Activated T-helper 2 cell treated with anti-CD3 and anti-CD28 coated beads, Interferon-gamma antibody, Interleukin-2, Interleukin-4, amounts not matched to agents 10 μg/mL and 5 μg/mL and 100 μg/mL, durations not matched to agents 14 hours and 24 hours and 36 hours (primary cell): ENCODE measurements at places on chromosomes 3 and 15. TPM values are rescaled to one million over a fixed set of nuclear protein-coding genes. Genes with fewer than 3 reads are reported as not detected.

GRCh38 chr3:4812591-4812990 lies 166.6 kb upstream of the BHLHE40 start:
- H3K4me1 ChIP-seq = peaks cover 43% of the 10 kb centered on the region
- H3K27ac ChIP-seq = no peak overlapping the region
- H3K4me3 ChIP-seq = no peak overlapping the region
- H3K36me3 ChIP-seq = peaks cover 84% of the 10 kb centered on the region
- no peaks in the 10 kb centered on the region for H3K27me3 ChIP-seq

Gene GOLGA8H
- 0.37 and 0.76 TPM in 2 replicates for total RNA-seq

GRCh38 chr15:26937134-26937533 lies 33.8 kb upstream of the GABRG3 start:
- H3K4me1 ChIP-seq = no peaks in the 10 kb centered on the region
- H3K27ac ChIP-seq = no peak overlapping the region
- H3K36me3 ChIP-seq = no peaks in the 10 kb centered on the region
- H3K4me3 ChIP-seq = no peak overlapping the region

GRCh38 chr3:30122359-30122758 lies 484.0 kb upstream of the TGFBR2 start:
- peaks cover 6% of the 10 kb centered on the region for H3K27me3 ChIP-seq
- no peak overlapping the region for H3K4me3 ChIP-seq
- H3K27ac ChIP-seq = no peak overlapping the region
- no peaks in the 10 kb centered on the region for H3K4me1 ChIP-seq

Gene SLC26A6
- total RNA-seq = 85.1 and 89.6 TPM in 2 replicates

DNA sequence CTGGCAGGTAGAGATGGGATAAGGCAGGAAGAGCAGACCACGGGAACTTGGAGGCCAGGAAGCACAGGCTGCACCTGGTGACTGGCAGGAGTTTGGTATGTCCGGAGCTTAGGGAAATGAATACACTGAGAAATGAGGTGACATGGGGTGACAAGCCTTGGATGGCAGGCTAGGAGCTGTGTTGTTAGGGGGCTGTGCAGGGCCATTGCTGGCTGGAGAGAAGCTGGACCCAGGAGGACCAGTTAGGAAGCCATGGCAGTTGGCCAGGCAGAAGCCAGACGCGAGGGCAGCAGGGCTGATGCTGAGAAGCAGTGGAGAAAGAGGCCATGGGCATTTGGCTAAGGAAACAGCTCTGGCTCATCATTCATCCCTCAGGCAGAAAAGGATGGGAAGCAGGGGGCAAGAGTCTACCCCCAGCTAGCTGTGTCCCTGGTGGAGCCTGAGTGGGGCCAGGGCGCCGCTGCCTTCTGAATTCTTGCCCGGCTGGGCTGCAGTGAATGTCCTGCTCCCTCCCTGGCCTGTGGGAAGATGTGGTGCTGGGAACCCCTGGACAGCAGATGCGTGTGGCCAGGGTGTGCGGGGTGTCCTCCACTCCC lies 255.8 kb downstream of the FAM43A start:
- no peak for DNase-seq
- H3K27me3 ChIP-seq = no peaks in the 10 kb centered on the region
- H3K4me1 ChIP-seq = no peaks in the 10 kb centered on the region

DNA sequence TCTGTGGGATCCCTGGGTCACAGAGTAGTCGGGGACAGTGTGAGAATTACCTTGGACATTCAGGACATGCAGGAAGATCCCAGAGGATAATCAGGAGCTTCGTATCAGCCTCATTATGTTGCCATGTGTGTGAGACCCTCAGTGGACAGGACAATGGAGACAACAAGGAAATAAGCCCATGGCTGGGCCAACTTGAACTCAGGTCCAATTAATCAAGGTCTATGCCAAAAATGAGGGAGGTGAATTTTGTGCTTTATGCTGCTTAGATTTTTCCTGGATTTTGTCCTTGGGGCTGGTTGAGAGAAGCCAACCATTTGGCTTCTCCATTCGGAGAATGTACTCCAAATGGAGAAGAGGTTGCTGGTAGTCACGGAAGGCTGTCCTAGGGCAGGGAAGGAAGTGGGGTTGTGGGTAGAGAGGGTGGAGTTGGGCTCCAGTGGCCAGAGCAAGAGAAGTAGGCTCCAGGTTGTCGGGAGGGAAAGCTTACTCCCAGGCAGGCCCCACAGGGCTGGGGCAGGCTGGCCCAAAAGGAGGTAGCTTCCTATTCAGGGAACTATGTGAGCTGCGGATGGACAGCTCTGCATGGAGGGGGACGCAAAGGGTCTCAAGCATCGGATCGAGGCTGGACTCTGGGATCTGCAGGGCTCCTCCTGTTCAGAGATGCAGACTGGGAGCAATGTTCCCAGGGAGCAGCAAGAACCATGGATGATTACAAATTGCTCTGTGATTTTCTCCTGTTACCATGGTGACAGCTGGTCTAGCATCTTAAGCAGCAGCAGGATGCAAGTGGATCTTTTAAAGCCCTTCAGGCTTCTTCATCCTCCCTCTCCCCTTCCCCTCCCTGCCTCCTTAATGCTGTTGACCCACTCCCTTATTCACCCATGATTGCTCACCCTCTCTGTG lies 91.1 kb downstream of the WNT7A start:
- no peak overlapping the region for H3K27ac ChIP-seq
- H3K27me3 ChIP-seq = peaks cover 1% of the 10 kb centered on the region
- no peaks in the 10 kb centered on the region for H3K36me3 ChIP-seq
- no peaks in the 10 kb centered on the region for H3K4me1 ChIP-seq

DNA sequence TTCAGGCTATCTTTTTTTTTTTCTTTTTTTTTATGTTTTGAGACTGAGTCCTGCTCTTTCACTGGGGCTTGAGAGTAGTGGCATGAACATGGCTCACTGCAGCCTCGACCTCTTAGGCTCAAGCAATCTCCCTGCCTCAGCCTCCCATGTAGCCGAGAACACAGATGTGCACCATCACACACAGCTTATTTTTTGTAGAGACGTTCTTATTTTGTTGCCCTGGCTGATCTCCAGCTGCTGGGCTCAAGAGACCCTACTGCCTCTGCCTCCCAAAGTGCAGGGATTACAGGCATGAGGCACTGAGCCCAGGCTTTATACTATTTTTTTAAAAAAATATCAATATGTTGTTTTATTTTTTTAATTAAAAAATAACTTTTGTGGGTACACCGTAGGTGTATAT lies 467.3 kb downstream of the CADM2 start:
- no peaks in the 10 kb centered on the region for H3K4me1 ChIP-seq
- no peak overlapping the region for H3K27ac ChIP-seq
- H3K36me3 ChIP-seq = no peaks in the 10 kb centered on the region
- no peak overlapping the region for H3K4me3 ChIP-seq
- DNase-seq = no peak

Gene ZNF660
- 0.07 and 0.32 TPM in 2 replicates for total RNA-seq

DNA sequence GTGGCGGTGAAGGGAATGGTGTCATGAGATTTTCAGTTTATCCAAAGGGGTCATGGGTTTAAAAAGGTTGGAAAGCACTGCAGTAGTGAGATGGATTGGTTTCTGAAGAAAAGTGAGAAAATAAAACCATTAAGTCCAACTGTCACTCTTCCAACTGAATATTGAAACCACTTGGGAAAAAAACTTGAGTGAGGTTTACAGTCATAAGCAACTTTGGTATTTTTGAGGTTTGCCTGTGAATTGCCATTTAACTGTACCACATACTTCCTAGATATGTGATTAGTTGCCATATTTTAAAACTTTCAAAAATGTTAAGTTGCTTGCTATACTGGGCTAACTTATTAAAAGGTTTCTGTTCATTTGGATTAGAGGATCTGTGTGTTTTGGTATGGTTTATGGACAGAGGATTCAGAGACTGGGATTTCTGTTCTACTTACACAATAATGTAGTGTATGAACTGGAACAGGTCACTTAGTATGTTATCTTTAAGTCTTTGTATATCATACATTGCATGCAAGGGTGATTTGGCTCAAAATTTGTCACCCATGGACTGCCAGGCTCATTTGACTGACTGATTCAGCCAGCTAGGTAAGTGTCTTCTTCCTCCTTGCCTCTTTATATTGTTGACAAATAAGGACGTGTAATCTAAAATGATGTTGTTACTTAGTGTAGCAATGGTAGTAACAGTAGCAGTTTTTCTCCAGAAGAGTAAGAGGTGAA lies 201.4 kb upstream of the EOMES start:
- peak overlapping the region; percentile 53 for H3K27ac ChIP-seq
- H3K4me1 ChIP-seq = peaks cover 47% of the 10 kb centered on the region
- peak overlapping the region; percentile 59 for H3K4me3 ChIP-seq
- no peak for DNase-seq
